Smooth muscle cell of the pulmonary artery (primary cell): ENCODE measurements at places on chromosomes 7 and 10. TPM values are rescaled to one million over a fixed set of nuclear protein-coding genes. Genes with fewer than 3 reads are reported as not detected.

TBC1D12 gene
- 9.8 and 15.5 TPM in 2 replicates for total RNA-seq

C10orf53 gene
- total RNA-seq: not detected in 2 replicates

GRID2IP gene
- 0.07 TPM in 1 of 2 replicates, not detected in the other for total RNA-seq

TMEM176A gene
- not detected in 2 replicates for total RNA-seq

SNX10 gene
- total RNA-seq: 0.07 TPM in 1 of 2 replicates, not detected in the other

ACSL5 gene
- total RNA-seq: 1.0 and 1.4 TPM in 2 replicates

ZNF680 gene
- 8.8 and 11.1 TPM in 2 replicates for total RNA-seq

CHCHD3 gene
- total RNA-seq: 53.0 and 62.1 TPM in 2 replicates

CNTNAP2 gene
- under 0.01 TPM in 1 of 2 replicates, not detected in the other for total RNA-seq

RP9 gene
- total RNA-seq: 4.4 and 9.1 TPM in 2 replicates
